Left hindlimb (tissue), 1 donor: ENCODE measurements at places on chromosomes 11 and 22.
A peak's percentile ranks its signal among the peaks of the same experiment; 100 is the strongest.

DNA sequence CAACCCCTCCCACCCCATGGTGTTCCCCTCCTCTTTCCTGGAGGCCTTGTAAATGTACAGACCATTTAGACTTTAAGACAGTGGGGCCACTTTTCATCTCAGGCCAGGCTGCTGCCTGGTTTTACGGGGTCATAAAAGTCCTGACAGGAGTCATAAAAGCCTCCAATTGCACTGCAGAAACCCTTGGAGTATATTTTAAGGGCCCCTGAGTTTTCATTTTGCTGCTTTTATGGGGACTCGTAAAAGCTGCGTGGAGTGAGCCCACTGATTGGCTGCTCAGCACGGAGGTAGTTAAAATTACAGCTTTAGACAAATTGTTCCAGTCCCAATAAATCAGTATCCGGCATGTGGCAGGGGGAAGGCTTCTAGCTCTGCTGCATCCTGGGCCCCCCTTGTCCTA, 627.6 kb downstream of the NTM start:
- no peak for DNase-seq

DNA sequence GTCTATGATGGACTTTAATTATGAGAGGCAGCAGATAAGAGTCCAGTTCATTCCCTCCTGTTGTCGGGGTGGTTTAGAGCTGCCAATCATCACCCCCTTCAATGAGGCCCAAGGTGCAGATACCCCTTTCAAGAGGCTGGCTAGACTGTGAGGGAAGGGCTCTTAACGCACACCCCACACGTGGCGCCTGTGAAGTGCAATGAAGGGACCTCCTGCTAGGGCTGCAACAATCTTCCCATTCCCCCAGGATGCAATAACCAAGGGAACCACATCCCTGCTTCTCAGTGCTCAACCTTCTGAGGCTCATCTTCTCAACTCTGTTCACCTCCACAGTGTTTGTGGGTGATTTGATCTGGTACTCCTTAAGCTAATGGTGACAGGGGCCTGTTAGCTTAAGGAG, 19.0 kb downstream of the TENM4 start:
- no peak for DNase-seq

DNA sequence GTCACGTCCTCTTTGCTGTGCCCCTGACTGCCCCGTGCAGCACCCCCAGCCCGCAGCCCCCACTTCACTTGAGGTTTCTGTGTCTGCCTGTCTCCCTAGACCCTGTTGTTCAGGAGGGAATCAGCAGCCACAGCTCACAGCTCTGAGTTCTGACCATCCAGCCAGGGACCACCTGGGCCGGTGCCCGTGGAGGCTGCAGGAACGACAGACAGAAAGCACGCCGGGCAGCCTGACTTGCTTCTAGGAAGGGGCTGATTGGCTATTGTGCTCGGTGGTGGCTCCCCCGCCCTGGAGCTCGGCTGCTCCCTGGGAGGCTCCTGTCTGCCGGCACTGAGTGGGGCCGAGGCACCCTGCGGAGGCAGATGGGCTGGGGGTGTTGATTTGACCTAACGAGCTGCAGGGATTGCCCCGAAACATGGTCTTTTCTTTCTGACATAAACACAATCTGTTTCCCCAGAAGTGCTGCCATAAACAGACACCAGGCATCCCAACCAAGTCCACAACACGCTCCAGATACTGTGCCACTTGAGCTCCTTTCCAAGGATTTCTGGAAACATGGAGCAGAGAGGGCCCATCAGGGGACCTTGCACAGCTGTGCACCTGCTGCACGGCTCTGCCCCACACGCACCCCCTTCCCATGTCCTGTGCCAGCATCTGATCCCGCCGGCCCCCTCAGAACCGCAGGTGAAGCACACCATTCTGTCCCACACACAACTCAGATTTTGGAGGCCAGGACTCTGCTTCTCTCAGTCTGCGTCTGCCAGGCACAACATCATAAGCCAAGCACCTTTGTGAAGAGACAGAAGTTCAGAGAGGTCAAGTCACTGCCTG, 855.9 kb downstream of the TBC1D22A start:
- DNase-seq, result no peak

GRCh38 chr11:86205421-86206336, 38.9 kb upstream of the EED start:
- DNase-seq, result no peak

DNA sequence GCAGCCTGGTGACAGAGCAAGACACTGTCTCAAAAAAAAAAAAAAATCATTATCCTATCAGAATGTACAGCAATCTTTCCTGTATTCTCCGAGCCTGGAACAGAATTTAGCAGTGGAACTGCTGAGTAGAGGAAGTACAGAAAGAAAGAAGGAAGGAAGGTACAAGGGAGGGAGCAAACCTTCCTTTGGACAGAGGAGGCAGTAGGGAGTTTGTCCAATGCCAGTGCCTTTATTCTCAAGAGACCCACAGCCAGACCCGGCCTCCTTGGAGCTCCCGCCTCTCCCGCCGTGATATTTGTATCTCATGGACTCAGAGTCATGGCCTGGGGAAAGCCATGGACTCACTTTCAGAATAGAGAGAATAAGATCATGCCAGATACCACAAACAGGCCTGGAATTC, 37.7 kb upstream of the LRRC55 start:
- no peak for DNase-seq

GRCh38 chr11:106014620-106015019, 7.4 kb downstream of the MSANTD4 start:
- DNase-seq, result no peak

GRCh38 chr11:36394056-36394455, 98.0 kb downstream of the PRR5L start:
- no peak for DNase-seq

DNA sequence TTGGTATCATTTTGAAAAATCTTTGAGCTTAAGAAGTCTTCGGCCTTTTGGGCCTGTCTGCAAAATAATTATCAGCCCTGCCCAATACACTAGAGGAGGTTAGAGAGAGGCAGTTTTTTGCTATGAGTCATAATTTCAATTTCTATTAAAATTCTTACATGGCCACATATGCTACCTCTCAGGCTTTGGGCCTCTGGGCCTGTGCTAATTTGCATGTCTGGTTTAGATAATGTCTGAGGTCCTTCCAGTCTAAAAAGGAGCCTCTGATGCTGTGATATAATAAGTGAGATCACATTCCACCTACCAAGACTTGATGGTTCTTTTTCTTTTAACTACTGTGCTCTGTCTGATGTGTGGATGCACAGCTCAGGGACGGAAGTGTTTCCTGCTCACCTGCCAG, 70.8 kb downstream of the KCNJ1 start:
- DNase-seq, result no peak

DNA sequence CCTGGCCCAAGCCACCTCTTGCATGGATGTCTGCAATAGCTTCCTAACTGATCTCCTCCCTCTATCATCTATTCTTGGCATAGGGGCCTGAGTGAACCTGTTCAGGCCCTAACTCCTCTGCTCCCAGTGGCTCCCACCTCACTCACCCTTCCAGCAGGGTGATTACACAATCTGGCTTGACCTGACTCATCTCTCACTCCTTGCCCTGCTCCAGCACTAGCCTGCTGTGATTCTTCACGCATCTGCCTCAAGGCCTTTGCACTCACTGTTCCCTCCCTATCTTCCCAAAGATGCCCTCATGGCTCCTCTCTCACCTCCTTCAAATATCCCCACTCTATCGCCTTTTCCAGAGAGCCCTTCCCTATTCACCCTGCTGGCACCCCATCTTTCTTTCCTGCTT, 10.5 kb downstream of the SCN4B start:
- no peak for DNase-seq

- no peak for DNase-seq
These were observed 5.8 kb downstream of the POLDIP3 start for GRCh38 chr22:42608823-42609361.

DNA sequence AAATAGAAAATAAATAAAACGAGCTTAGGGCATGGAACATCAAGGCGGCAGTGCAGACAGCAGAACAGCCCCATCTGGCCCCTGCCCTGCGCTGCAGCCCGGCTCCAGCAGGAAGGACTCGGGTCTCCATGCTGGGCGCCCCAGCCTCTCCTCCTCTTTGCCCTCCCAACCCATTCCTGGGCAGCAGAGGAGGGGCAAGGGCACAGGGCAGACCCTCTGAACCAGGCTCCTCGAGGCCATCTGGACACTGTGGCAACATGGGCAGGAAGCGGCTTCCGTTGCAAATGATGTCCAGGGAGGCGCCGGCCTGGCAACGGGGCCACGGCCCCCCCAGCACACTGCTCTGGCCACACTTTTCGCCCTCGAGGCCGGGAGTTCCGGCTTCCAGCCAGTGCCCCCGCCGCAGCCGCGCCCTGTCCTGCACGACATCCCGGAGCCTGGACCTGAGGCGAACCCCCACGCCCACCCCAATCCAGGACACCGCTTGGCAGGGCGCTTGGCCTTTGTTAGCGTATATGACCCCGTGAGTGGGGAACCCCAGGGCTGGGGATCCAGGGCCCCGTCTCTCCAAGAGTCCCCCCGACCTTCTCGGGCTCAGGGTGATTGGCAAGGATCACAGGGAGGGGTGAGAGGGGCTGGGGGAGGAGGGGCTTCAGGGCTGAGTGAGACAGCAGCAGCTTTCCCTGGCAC, 192.1 kb downstream of the IGLL1 start:
- DNase-seq, result no peak

GRCh38 chr22:17562906-17563870, at the start of gene SLC25A18:
Gene SLC25A18, plus strand, starts transcription at chr22:17563498. Its CDS starts 16,447 bp downstream, at chr22:17579945.
- no peak for DNase-seq

DNA sequence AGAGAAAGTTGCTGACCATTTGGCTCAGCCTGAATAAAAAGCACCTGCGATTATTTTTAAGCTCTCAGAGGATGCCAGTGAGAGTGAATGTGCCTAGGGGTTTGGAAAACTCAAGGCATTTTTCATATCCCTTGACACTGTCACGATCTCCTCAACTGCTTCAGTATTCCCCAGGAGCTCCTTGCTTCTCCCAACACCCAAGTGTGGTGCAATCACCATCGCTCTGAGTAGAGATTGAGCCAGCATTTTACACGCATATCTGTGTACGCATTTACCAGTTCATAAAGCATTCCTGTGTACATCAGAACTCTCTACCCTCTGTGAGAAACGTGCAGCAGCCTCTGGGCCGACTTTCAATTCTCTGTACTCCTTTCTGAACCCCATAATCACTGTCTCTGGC, 1.3 kb downstream of the SRRD start:
- no peak for DNase-seq

DNA sequence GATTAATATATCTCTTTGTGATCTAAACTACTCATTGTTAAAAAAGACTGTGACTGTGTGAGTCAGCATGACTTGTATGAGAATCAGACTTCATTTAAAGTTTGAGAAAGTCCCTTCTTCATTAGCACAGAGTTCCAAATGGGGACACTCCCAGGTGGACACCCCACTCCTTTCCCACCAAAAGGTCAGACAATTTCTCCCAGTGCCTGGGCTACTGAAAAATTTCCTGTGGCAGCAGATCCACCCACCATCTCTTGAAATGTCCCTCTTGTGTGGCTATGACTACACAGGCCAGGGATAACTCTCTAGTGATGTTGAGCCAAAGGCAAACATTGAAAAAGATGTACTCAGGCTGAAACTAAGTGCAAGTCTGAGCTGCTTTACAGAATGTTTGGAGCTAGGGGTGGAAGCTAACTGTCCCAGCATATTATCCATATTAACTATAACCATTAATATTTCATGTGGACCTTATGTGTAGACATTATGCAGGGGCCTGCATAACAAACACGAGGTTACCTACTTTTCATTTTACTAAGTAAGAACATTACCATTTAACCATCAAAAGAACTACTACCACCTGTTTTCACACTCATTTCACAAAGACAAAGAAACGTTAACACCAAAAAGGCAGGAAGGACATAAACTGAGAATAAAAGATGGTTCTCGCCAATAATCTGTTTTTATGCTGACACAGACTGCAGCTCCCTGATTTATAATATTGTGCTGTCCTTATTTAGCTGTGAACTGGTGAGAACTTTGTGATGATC, 44.8 kb downstream of the MMP20 start:
- DNase-seq, result no peak

- no peak for DNase-seq
These were observed 2.0 kb downstream of the ST14 start for GRCh38 chr11:130161441-130162145.

DNA sequence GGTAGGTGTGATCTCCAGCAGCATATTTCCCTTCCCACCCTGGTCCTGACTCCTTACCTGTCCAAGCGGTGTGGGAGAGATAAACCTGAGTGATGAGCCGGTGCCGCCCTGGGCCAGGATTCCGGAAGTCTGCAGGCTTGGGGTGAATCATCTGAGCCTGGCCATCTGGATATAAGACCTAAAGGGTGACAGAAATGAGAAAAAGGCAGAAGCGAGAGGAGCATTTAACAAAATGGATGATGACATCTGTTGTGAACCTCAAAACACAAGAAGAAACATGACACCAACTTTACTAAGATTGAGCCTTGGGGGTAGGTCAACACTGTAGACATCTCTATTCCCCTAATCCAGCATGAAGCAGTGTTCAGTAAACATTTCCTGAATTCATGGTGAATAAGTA, 62.8 kb downstream of the AAMDC start:
- no peak for DNase-seq

- DNase-seq, result peak; percentile 80
These were observed 32.0 kb downstream of the TMEM184B start for GRCh38 chr22:38240734-38241252.

GRCh38 chr22:24601217-24602104, 1.5 kb upstream of the GGT1 start:
- no peak for DNase-seq

- no peak for DNase-seq
These were observed 6.5 kb downstream of the CSNK1E start for GRCh38 chr22:38310518-38311322.

DNA sequence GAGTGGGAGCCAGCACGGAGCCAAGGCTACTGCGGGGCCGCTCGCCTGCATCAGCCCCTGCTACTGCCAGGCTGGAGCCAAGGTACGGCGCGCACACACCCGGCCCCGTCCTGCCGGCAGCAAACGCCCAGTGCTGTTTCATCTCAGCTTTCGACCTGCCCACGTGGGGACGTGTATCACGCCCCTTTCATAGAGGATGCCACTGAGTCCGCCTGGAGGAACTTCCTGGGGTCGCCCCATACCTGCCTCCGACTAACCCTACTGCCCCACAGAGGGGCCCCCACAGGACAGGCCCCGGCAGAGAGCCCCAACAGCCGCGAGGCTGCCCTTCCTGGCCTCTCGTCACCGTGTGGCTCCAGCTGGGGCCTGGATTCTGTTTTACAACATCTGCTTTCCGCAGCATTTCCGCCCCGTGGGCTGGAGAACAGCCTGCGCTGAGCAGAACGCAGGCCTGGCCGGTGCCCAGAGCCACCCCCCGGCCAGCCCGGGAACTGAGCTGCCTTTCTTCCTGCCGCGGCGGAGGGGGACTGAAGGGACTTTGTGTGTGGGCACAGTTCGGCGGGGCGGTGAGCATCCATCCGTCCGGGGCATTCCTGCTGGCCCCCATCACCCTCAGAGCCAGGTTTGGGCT, 22.9 kb upstream of the ARHGAP8 start:
- DNase-seq, result peak; percentile 92

DNA sequence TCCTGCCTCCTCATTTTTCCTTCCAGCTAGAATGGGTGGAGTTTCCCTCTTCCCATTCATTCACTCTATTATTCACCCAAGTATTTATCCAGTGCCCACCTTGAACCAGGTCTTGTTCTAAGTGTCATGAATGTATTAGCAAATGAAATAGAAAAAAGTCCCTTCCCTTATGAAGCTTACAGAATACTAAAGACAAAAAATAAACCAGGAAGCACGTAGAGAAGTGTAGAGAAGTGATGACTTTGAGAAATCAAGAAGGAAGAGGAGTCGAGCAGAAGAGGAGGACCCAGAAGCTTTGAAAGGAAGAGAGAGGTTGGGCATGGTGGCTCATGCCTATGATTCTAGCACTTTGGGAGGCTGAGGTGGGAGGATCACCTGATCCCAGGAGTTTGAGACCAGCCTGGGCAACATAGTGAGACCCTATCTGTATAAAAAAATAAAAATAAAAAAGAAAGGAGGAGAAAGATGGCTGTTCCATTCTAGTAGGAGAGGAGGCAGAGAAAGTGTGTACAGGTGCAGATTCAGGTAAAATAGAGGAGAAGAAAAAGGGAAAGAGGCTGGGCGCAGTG, 17.1 kb upstream of the SYVN1 start:
- no peak for DNase-seq
